ENCODE measurements at places on chromosomes 4 and X. TPM values are rescaled to one million over a fixed set of nuclear protein-coding genes. Genes with fewer than 3 reads are reported as not detected.

Gene MGAT4D
- total RNA-seq: not detected

Gene ZNF518B
- total RNA-seq: 18.0 TPM

Gene ZMAT1
- total RNA-seq: 0.36 TPM

Gene FABP2
- total RNA-seq: not detected

Gene IL1RAPL1
- total RNA-seq: 1.5 TPM

Gene FRG2
- total RNA-seq: not detected

Gene EREG
- total RNA-seq: 0.54 TPM

Gene PCSK1N
- total RNA-seq: 28.7 TPM

Gene ZDHHC15
- not detected for total RNA-seq

Gene SLC10A6
- total RNA-seq: not detected

DNA sequence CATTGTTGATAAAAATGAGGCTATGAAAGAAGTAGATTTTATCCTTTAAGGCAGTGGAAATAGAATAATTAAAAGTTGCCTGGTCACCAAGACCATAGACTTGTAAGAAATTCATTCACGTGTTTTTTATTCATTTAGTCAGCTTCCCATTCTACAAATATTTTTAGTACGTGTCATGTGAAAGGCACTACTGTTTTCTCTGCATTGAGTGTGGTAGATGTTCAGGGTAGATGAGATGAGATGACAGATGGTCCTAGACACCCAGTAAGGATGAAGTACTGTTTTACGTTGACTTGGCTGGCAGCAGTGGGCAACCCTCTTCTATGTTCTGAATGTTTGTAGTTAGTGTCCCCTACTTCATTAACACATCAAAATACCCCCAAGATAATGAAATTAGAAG lies 228.1 kb downstream of the ARHGAP24 start:
- no peak for DNase-seq

GRCh38 chr4:105543881-105544280 lies 8.5 kb upstream of the ARHGEF38 start:
- no peak for DNase-seq

GRCh38 chr4:170234800-170235199 lies 145.0 kb upstream of the AADAT start:
- no peak for DNase-seq

DNA sequence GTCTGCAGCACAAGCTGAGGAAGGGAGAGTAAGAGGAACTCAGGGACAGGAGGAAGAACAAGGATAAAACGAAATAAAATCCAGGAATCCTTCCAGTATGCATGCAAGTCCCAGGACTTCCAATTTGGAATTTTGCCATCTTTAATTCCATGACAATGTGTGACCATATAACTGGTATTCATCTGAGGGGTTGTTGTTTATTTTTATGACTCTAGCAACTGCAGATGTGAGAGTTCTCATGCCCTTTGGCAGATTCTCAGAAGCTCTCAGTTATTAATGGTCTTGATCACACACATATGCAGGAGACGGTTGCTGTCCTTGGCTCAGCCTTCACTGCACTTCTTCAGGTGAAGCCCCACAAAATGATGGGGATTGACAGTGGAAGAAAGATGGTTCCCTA lies 148.2 kb downstream of the SMIM20 start:
- DNase-seq: no peak

GRCh38 chr4:82951196-82951595 lies 50.7 kb downstream of the THAP9 start:
- no peak for DNase-seq

- DNase-seq: no peak
Measured at GRCh38 chr4:166121897-166122296, 248.9 kb downstream of the TLL1 start.

DNA sequence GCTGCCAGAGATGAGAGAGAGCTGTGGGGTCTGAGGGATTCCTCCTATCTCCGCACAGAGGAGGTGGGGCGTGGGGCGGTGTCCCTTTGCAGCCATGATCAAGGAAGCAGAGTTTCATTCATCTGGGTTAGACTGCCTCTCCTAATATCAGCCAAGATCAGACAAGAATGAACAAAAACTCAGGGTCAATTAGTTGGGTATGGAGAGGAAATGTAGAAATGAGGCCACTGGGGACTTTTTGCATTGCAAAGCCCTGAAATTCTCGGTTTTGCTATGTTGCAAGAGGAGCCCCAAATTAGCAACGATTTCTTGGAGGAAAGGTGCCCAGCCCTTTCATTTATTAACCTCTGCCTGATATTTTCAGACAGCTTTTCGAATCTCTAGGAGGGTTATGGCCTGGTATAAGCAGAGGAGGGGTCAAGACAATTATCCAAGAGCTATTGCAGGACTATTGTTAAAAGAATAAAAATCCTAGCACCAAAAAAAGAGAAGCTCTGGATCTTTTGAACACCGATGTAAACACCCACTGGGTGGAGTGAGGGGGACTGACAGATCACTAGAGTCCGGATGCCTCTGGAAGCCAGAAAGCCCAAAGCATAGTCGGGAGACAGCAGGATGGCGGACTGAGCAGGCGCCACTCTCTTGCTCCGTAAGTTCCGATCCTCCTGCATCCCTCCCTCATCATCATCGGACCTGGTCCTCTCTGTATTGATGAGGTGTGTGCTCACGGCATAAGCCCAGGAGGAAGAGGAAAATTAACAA lies 34.4 kb upstream of the ACSL1 start:
- DNase-seq: no peak

- no peak for DNase-seq
Measured at GRCh38 chrX:16594490-16594889, 55.5 kb upstream of the S100G start.

DNA sequence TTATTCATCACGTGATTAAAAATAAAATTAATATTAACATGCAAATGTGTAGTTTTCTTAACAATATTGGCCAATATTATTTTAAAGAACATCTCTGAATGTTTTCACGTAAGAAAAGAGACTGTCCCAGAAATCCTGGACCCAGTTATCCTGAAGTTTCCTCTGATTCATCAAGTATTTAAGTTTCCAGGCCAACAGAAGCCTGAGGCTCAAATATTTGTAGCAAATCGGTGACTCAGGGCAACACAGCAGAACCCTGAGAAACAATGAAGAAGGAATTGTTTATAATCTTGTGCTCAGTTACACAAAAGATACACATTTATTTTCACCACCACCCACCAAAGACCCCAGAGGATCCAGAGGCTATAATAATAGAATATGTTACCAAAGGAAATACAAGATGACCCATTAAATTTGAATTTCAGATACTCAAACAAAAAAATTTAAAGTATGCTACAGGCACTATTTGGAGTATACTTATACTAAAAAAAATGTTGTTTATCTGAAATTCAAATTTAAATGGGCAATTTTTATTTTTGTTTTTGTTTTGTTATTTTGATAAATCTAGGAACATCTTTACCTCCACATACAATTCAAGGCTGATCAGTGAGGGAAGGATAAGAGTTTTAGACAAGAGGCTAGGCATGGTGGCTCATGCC lies 33.9 kb upstream of the SLC7A11 start:
- DNase-seq: peak; percentile 40

GRCh38 chr4:41039317-41039716 lies 175.0 kb downstream of the APBB2 start:
- DNase-seq: no peak

GRCh38 chrX:456551-457291 lies 70.0 kb upstream of the PPP2R3B start:
- DNase-seq: no peak

DNA sequence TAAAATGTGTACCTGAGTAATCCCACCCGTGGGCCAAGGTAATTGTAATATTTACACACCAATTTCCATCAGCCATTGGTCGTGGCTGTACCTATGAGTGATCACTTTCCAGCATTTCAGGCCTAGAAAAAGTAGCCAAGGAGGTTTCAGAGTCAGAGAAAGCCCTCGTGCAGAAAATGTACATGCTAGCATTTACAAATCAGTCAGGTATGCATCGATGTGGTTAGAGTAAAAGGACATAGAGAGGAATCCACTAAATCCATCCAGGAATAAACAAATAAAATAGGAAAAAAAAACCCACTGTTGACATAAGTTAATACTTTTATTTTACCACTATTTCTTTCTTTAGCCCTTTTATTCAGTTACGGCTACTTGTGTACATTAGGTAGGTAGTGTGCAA lies 256.8 kb downstream of the TRIML1 start:
- DNase-seq: no peak

- no peak for DNase-seq
Measured at GRCh38 chr4:183240581-183241321, 79.3 kb downstream of the CLDN22 start.

DNA sequence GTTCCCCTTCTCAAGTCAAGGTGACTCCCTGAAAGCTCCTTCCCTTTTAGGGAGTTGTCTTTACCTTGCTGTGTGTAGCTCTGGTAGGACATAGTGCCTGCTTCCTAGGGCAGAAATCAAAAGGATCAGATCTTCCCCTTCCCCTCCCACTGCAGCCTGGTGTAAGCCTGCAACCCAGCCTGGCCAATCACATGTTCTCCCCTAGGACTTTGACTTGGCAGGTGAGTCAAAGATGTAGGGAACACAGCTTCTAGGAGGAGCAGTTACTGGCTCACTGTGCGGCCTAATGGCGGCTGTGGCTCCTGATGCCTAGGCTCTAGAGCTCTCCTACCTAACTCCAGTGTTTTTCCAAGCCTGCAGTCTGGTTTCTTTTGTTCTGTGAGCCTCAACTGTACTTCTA lies 103.9 kb downstream of the AASDH start:
- DNase-seq: no peak

GRCh38 chrX:24190500-24191156 lies 41.1 kb downstream of the ZFX start:
- DNase-seq: no peak

- DNase-seq: no peak
Measured at GRCh38 chr4:87192145-87192919, 28.1 kb downstream of the KLHL8 start.

GRCh38 chrX:69055193-69055592 lies 110.1 kb downstream of the PJA1 start:
- no peak for DNase-seq
